ENCODE measurements at places on chromosomes 7 and 10. TPM values are rescaled to one million over a fixed set of nuclear protein-coding genes. Genes with fewer than 3 reads are reported as not detected.

DNA sequence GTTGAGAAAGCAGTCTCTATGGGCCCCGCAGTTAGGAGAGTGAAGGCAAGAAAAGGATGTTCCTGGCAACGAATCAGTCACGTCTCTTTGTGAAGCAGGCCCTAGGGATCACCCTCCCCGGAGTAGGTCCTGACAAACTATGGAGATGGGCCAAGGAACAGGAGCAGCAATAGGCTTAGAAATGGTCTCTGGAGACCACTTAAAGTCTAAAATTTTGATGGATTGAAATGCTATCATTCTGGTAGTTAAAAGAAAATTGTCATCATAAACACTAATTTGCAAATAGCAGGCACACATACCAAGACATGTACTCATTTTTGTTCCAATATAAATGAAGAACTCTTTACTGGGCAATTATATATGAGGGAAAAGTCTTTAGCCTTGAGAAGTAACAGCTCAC lies 123.5 kb downstream of the ITGB8 start:
- no peaks in the 10 kb centered on the region for H3K27me3 ChIP-seq
- H3K36me3 ChIP-seq: no peaks in the 10 kb centered on the region
- no peak for DNase-seq
- no peak overlapping the region for H3K4me3 ChIP-seq

Gene SPDYE16
- polyA plus RNA-seq: not detected

GRCh38 chr7:47890606-47891005 lies 57.7 kb downstream of the PKD1L1 start:
- H3K27ac ChIP-seq: no peak overlapping the region
- peaks cover 6% of the 10 kb centered on the region for H3K27me3 ChIP-seq
- no peaks in the 10 kb centered on the region for H3K36me3 ChIP-seq
- H3K4me3 ChIP-seq: no peak overlapping the region
- DNase-seq: no peak
- peaks cover 5% of the 10 kb centered on the region for H3K4me1 ChIP-seq

- H3K4me3 ChIP-seq: no peak overlapping the region
- H3K27me3 ChIP-seq: no peaks in the 10 kb centered on the region
- no peaks in the 10 kb centered on the region for H3K36me3 ChIP-seq
- peaks cover 12% of the 10 kb centered on the region for H3K4me1 ChIP-seq
These were observed 47.9 kb upstream of the FOXK1 start for GRCh38 chr7:4634166-4634565.

DNA sequence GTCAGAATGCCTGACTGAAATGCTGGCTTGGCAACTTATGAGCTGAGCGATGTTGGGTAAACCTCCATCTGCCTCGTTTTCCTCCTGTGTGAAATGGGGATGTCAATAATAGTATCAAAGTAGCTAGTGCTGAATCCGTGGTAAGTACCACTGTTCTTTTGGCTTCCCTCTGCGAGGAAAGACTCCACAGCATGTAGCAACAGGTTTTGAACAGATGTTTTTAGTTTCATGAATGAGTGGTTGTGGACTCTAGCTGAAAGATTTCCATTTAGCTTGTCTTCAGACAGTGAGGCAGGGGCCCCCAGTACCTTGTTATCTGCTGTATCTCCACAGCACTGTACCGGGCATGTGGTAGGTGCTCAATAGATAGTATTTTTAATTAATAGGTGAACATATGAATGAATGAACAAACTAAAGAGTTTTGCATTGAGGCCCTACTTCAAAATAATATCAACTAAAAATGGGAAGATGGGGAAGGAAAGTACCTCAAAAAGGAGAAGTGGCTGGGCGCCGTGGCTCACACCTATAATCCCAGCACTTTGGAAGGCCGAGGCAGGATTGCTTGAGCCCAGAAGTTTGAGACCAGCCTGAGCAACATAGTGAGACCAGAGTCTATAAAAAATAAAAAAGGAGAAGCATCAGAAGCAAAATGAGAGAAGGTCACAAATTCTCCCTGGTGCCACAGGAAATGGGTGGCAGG lies 5.6 kb upstream of the DLG5 start:
- H3K27me3 ChIP-seq: no peaks in the 10 kb centered on the region
- DNase-seq: no peak
- no peak overlapping the region for H3K27ac ChIP-seq
- no peak overlapping the region for H3K4me3 ChIP-seq
- peaks cover 24% of the 10 kb centered on the region for H3K4me1 ChIP-seq

DNA sequence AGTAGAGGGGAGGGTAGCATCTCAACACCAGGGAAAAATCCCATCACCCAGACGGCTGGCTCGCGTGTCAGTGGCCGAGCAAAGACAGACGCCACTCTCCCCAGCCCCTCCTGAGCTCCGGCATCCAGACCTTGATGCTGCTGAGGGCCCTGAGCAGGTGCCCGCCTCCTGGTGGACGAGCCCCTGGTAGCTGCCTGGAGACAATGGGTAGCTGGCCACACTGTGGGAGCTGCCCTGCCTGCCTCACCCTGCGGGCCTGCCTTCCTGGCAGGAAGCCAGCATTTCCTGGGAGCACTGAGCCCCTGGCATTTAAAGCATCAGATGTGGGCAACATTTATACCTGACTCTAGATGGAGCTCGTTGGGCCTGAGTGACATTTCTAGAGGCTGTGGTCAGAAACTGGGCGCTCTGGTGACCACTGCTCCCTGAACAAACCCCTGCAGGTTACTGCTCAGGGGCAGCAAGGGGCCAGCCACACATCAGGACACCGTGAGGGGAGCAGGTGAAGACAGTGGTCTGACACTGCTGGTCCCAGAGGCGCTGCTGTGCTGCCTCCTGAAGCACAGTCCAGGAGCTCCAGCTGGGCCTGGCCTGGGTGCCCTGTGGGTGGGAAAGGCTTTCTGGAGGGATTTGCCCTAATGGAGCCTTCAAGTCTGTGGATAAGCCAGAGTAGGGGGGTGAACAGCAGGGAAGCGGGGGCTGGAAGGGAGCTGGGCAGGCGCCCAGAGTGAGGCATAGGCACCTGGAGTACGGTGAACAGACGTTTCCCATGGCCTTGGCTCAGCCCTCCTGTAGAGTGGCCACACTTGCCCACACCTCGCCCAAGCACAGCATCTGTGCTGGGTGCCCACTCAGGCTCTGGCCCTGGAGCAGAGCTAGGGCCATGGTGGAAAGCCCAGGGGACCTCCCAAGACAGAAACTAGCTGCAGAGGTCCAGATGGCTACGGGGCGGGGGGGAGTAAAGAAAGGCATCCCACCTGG lies 138.7 kb downstream of the MAPK8 start:
- H3K27me3 ChIP-seq: no peaks in the 10 kb centered on the region
- no peak overlapping the region for H3K4me3 ChIP-seq
- no peaks in the 10 kb centered on the region for H3K4me1 ChIP-seq
- no peak overlapping the region for H3K27ac ChIP-seq
- no peak for DNase-seq

Gene PDE1C
- polyA plus RNA-seq: 0.61 TPM

- DNase-seq: no peak
- H3K27me3 ChIP-seq: no peaks in the 10 kb centered on the region
- no peaks in the 10 kb centered on the region for H3K4me1 ChIP-seq
- H3K27ac ChIP-seq: no peak overlapping the region
- no peak overlapping the region for H3K4me3 ChIP-seq
- H3K36me3 ChIP-seq: no peaks in the 10 kb centered on the region
These were observed 205.4 kb upstream of the YAE1 start for GRCh38 chr7:39360766-39361165.

DNA sequence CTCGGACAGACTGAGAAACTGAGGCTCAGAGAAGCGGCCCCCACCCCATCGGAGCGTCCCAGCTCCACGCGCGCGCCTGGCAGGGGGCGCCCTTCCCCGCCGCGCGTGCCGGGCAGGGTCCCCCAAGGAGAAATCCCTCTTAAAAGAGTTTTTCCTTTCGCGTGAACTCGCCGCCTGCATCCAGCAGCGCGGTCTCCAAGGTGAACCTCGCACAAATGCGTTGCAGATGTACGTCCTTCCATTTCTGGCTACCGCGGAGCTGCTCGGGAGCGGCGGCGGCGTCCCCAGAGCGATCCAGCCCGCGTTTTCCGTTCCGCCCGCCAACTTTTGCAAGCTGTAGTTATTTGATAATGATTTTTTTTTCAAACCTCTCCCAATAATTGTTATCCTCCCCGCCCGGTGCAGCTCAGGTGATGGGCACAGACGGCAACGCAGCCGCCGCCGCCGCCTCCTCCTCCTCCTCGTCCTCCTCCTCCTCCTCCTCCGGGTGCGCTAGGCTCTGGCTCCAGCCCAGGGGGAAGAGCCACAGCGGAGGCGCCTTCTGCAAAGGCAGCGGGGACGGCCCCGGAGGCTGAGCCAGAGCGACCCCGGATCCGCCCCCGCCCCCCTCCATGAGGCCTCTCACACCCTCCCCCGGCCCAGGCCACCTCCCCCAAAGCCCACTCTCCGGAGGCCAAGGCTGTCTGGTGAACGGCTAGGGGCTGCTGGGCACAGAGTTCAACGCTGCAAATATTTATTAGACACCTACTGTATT lies 74.0 kb upstream of the CUX1 start:
- peak overlapping the region; percentile 63 for H3K4me3 ChIP-seq
- H3K27me3 ChIP-seq: peaks cover 19% of the 10 kb centered on the region
- DNase-seq: no peak
- no peak overlapping the region for H3K27ac ChIP-seq
- H3K36me3 ChIP-seq: no peaks in the 10 kb centered on the region
- no peaks in the 10 kb centered on the region for H3K4me1 ChIP-seq

DNA sequence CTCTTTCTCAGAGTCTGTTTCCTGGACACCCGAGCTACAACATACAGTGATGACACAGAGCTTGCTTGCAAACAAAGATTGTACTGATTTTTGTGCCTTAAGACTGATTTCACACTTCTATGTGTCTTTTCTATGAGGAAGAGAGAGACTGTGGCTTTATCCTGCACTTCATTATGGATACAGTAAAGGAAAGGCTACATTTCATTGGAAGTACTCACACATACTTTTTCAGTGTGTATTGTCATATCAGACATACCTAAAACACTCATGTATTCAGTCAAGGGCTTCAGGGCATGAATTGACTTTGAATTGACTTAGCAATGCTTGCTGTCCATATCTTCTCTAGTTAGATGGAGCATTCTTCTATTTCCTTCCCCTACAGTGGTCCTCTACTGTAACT lies 135.5 kb upstream of the IMMP2L start:
- H3K27ac ChIP-seq: no peak overlapping the region
- H3K4me3 ChIP-seq: no peak overlapping the region
- no peaks in the 10 kb centered on the region for H3K36me3 ChIP-seq
- no peaks in the 10 kb centered on the region for H3K27me3 ChIP-seq
- H3K4me1 ChIP-seq: no peaks in the 10 kb centered on the region

DNA sequence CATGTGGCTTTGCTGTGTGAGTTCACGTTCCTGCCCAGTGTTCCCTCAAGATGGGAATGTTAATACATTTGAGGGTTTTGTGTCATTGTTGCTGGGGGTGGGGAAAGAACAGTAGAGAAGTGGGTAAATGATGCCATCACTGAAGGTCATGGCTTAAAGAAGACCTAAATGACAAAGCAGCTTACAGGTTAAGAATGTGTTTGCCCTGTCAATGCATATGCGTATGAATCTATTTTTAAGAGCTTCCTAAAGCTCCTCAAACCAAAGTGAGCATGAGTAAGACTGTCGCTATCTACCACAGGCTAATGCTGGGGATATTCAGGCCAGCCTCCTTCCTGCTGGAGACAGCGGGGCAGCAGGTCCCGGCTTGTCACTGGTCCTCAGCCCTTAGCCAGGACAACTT lies 162.9 kb downstream of the CREB5 start:
- no peak overlapping the region for H3K27ac ChIP-seq
- H3K4me3 ChIP-seq: no peak overlapping the region
- peaks cover 3% of the 10 kb centered on the region for H3K4me1 ChIP-seq

Gene CRTAC1
- not detected for polyA plus RNA-seq

Gene HTR5A
- polyA plus RNA-seq: not detected

Data from keratinocyte (primary cell).